ENCODE measurements at places on chromosomes 16 and 17.

DNA sequence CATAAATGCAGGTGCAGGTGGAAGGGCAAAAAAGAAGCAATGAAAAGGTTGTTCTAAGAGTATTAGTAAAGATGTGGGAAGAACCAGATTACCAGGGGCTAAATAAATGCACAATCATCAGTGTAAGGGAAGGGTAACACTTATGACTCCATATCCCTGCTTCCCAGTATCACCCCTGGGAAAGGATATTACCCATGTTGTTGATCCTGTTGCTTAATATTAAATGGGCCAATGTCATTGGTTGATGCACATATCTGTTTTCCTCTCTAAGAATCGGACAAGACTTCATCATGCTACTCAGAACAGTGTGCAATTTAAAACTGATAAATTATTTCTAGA, 34.7 kb upstream of the ABCA6 start:
- no peak for DNase-seq

DNA sequence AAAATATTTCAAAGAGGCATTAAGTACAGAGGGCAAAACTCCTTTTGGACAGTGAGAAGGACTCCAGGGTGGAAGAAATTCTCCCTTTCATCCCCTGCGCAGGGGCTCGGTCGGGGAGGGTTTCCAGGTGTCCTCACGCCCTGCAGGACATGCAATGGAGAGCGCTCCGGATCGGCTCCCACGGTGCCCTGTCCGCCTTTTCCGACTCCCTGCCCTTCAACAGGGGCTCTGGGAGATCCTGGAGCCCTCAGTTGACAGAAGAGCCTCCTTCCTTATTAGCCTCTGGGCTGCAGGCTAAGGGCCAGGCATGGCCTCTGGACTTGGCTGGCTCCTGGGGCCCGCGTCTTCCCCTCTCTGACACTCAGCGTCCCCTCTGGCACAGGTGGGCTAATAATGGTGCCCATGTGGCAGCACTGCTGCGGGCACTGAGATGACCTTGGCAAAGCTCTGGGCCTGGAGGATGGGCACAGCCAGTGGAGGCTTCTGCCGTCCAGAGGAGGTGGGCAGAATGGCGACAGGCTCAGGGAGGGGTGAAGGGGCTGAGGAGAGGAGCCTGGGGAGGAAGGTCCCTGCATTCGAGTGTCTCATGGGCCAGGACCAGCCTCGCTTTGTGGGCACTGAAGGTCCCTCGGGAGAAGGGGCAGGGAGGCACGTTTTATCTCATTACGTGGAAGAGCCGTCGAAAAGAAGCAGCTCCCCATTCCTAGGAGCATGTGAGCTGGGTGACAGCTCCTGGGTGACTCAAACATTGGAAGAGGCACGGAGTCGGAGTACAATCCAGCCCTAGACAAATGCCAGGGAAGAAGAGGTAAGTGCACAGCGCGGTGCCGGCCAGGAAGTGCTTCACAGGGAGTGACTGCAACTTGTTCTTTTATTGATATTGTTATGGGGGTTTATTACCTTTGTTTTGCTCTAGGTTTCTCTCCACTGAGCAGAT, 161.7 kb downstream of the IRF8 start:
- DNase-seq: no peak

GRCh38 chr17:43614561-43614960, 47.2 kb downstream of the MEOX1 start:
- no peak for DNase-seq

- peak; percentile 88 for DNase-seq
Measured at GRCh38 chr17:1999557-2000251, 25.4 kb downstream of the RTN4RL1 start.
